T-helper 9 cell (primary cell): ENCODE measurements at places on chromosomes 4 and X.

- DNase-seq = no peak
Measured at GRCh38 chr4:158778156-158778711, 9.4 kb downstream of the FNIP2 start.

- DNase-seq = no peak
Measured at GRCh38 chr4:149841686-149842085, 26.0 kb upstream of the IQCM start.

DNA sequence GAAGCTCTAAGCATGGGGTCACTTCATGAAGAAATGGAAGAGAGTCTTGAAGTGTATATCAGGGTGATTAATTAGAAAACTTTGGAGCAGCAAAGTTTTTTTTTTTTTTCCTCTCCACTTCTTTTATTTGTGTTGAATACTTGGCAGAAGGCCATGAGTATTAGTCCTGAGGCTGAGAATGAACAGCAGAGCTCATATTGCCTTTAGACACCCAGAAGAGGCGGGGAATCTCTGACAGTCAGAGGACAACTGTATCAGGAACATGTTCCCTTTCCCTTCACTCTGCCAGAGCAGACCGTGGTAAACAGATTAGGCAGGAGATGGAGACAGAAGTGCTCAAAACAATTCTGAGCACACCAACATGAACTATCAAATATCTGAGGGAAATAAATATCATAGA is 300.9 kb downstream of the FAM47A start:
- no peak for DNase-seq

DNA sequence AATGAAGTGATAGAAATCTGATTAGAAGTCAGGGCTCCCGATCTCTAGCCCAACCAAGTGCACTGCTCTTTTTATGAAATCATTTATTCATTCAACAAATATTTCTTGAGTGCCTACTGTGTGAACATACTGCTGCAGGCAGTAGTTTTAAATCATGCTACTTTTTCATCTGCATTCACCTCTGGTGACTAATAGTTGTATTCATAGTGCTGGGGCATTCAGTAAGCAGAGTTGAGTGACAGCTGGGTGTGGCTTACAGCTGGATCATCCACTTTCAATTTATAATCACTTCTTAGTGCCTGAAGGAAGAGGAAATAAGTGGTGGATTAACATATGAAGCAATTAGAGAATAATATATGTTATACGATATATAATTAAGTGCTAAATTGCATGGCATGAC is 94.1 kb upstream of the HPRT1 start:
- no peak for DNase-seq

- no peak for DNase-seq
Measured at GRCh38 chr4:58113126-58113525, 1002.9 kb upstream of the IGFBP7 start.

GRCh38 chr4:4491396-4491893 is 50.4 kb downstream of the STX18 start:
- DNase-seq = no peak

GRCh38 chr4:2283199-2283711 is 21.3 kb upstream of the MXD4 start:
- no peak for DNase-seq

DNA sequence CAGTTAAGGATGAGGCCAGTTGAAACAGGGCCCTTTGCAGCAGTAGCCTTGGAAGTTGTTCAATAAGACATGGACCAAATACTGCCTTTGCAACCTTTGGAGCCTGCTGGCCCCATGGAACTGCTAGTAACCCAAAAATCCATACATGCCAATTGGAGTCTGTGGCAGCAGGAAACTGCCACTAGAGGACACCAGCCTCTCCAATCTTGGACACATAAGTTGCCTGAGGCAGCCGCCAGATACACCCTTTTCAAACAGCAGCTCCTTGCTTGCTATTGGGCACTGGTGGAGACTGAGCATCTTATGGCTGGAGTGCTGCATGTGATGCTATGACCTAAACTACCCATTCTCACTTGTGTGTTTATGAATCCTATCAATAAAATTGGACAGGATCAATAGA is 14.8 kb upstream of the LAP3 start:
- DNase-seq = no peak

DNA sequence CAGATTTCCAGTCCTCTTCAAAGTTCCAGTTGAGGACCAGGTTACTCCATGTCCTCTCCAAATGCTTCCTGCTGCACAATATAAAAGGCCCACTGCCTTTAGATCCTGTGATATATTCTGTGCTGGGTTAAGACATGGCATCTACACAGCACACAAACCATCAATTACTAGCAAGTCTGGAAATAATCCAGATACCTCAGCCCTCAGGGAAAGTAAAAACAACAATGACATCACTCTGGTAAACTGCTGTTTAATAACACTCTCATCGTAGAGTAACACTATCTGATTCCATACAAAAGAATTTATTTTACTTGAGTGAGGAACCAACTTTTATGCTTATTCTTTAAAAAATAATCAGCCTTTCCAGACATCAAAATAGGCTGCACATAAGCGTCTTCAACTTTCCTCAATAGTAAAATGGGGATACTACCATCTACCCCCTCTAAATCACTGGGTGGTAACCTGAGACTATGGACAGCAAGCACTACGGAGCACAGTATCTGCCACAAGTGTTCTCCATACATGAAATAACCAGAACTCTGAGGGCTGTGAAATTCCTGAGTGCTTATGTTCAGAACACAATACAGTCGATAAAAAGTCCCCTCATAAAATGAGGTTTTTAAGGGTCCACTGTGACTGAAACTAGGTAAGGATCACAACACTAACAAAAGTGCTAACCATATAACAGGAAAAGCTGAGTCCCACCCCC is 53.4 kb downstream of the ABCG2 start:
- DNase-seq = no peak

- no peak for DNase-seq
Measured at GRCh38 chrX:54530357-54530900, 410 bp downstream of the GNL3L start.

DNA sequence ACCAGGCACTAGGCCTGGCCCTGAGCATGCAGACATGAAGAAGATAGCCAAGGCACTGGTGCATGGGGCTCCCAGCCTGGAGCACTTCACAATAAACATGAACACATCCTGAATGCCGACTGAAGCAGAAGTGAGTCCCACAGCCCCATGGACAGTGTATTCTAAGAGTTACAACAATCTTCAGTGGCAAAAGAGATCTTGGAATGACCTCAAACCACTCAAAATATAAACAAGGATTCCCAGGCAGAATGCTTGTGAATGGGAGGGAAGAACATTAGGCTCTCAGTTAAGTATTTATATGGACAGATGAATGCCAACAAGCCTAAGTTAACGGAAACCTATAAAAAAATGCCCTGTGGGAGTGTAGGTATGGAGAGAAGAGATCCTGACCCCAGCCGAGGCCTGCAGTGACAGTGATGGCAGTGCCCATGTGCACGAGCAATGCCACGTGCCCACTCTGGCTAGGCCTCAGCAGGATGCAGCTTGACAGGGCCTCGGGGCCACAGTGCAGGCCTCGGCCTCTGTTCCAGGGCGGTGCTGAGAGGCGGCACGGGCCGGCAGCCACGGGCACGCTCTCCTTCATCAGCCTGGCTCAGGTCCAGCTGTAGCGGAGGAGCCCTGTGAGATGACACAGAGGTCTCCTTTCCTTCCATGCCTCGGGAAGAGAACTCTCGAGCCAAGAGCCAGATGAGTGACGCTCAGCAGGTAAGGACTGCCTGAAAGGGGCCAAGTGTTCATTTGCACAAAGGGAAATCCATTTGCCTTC is 49.2 kb downstream of the IRF2 start:
- DNase-seq = no peak

- DNase-seq = no peak
Measured at GRCh38 chr4:114037988-114038387, 58.5 kb upstream of the ARSJ start.
